KG1 (cell line): ENCODE measurements at places on chromosomes 6 and 20.

DNA sequence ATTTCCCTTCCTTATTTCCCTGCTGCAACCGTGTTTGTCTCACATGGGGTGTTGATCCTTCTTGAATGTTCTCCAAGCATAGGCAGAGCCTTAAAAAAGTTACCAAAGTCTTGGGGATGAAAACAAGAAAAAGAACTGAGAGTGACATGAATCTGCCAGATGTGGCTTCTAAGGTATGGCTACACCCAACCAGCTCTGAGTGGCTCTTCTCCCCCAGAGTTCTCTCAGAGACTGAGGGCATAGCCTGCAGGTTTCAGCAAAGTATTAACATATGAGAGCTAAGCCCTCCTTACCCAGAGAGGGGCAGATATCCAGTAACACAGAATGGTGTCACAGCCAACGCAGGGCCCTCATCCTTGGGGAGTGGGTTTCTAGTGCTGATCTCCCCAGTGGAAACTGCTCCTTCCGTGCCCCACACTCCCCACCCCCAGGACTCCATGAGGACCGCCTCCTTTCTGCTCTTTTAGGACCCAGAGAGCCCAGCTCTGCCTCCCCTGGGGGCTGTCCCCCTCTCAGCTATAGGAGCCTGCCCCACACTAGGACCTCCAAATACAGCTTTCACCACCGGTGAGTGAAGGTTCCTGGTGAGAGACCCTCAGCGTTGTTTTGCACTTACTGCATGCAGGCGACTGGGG lies 23.3 kb upstream of the SGK2 start:
- DNase-seq: no peak

DNA sequence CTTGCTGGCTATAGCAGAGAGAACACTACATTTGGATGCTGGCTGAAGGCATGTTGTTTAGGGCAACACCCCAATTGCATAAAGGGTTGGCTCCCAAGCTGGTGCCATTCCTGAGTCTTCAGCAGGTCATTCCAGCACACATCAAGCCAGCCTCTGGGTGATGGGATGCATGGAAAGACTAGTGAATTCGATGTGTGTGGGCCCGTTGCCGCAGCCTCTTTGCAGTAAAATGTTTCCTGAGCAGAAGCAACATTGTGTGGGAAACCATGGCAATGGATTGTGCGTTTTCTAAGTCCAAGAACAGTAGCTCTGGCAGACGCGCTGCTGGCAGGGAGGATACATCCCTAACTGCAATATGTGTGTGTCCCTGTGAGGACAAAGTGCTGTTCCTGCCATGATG lies 142.4 kb upstream of the SLC24A3 start:
- DNase-seq: no peak

DNA sequence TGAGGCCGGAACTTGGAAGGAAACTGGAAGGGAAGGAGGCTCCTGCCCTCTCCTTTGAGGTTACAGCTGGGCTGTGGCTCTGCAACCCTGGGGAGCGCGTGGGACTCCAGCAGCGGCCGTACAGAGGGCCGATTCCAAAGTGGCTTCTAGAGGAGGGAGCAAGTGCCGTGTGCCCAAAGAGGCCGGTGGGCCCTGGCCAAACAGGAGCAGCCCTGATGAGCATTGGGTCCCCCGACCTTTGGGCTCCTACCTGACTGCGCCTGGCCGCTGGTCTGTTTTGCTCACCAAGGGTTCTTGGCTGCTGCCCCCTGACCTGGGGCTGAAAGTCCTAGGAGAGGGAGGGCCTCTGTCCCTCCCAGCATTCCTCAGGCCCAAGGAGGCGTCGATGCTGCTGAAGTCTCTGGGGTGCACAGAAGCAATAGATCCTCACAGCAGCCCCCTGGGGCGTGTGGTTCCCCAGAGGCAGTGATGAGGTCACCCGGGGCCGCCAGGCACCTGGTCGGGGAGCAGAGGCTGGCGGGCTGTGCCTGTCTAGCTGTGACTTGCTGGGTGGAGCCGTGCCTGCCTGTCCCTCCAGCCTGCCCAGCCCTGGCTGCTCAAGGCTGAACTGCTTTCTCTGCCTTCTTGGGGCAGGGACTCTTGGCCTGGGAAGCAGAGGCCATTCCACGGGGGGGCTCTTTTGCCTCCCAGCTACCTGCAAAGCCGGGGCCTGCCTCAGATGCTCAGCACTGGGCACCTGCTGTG lies 9.8 kb downstream of the RBM38 start:
- DNase-seq: no peak

GRCh38 chr6:164344801-164345291 lies 930.3 kb downstream of the QKI start:
- DNase-seq: no peak
